CD4-positive, alpha-beta T cell treated with Interleukin-6 at 100 ng/mL for 8 hours (primary cell): ENCODE measurements at places on chromosomes 13 and 19.

DNA sequence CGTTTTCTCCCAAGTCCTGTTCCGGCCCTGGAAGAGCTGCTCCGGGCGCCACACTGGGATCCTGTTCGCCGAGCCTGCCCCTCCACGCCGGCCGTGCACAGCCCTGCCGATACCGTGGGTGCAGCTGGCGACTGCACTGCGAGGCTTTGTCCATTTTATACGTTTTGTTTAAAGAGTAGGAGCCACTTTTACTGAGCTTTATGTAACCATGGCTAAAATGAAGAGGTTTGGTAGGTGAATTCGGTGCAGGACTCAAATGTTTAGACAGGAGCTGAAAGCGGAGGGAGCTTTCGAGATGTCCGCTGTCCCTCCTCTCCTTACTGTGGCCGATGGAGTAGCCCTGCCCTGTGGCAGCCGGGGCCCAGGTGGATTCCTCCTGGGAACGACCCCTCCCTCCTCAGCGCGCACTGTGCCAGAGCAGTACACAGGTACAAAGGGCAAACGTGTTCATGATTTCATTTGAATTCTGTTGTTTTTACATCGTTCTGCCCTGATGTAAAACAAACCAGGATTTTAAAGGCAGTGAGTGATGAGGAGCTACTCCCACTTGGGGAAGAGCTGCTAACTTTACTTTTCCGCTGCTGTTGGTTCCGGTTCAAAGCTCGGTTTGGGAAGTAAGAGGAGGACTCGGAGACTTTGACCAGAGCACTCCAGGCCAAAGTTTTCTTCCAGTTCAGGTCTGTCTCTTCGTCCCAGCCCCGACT, 1.7 kb downstream of the COL4A2 start:
- no peak for DNase-seq

- DNase-seq = no peak
Measured at GRCh38 chr19:3413796-3414327, 47.5 kb downstream of the NFIC start.

GRCh38 chr13:64993514-64994164, 2236.5 kb downstream of the PCDH9 start:
- no peak for DNase-seq

DNA sequence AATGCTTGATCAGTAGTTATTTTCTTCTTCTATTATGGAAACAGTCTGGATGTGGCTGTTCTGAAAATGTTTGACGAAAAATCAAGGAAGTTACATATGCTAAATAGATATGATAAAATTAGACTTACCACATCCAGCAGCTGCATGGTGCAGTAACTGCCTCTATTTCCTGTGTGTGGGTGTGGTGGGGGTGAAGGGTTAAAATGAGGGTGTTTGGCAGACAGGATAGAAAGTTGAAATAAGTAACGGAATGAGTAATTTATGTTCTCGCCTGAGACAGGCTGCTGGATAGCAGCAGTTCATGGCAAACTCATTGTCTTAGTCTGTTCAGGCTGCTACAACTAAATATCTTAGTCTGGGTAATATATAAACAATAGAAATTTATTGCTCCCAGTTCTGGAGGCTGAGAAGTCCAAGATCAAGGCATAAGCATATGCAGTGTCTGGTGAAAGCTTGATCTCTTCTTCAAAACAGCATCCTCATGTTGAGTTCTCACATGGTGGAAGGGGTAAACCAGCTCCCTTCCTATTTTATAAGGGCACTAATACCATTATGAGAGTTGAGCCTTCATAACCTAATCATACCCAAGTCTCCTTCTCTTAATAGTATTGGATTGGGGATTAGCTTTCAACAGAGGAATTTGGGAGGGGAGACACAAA, 1248.9 kb downstream of the SLITRK5 start:
- no peak for DNase-seq

GRCh38 chr13:66154354-66154753, 1075.8 kb downstream of the PCDH9 start:
- DNase-seq = no peak

- no peak for DNase-seq
Measured at GRCh38 chr13:77928909-77929308, 10.3 kb upstream of the EDNRB start.

GRCh38 chr19:46731007-46731501, 14.1 kb upstream of the PRKD2 start:
- no peak for DNase-seq

- no peak for DNase-seq
Measured at GRCh38 chr13:102693776-102694175, 1.1 kb downstream of the METTL21C start.

GRCh38 chr19:6005321-6006069, 27.6 kb upstream of the RANBP3 start:
- DNase-seq = no peak

GRCh38 chr13:107104631-107105030, 536.7 kb upstream of the ARGLU1 start:
- no peak for DNase-seq

GRCh38 chr13:72622546-72622945, 104.9 kb downstream of the MZT1 start:
- no peak for DNase-seq

GRCh38 chr13:28735481-28736029, 16.8 kb upstream of the SLC46A3 start:
- no peak for DNase-seq

GRCh38 chr13:46846726-46847125, 49.8 kb upstream of the ESD start:
- no peak for DNase-seq

DNA sequence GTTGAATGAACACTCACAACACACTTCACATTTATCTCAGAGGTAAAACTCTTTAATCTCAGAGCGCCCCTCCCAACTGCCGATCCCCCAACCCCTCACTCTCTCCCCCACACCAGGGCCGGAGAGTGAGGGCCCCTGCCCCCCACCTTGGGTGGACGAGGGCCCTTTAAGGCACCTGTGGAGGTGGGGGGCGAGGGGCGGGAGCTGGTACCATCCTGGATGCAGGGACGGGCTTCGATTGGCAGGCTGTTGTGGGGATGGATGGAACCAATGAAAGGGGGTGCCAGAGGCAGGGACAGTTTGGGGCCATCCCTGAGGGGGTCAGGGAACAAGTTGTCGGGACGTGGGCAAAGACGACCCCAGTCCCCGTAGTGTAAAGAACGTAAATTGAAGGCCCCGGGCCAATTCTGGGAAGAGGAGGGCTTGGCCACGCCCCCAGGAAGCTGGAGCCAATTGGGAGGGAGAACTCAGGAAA, 1.7 kb upstream of the PNKP start:
- no peak for DNase-seq

GRCh38 chr19:11361037-11361770, 6.0 kb downstream of the PLPPR2 start:
- DNase-seq = no peak

- no peak for DNase-seq
Measured at GRCh38 chr13:37198629-37199028, 93.2 kb upstream of the CSNK1A1L start.
